Psoas muscle (tissue), 8 donors: ENCODE measurements at places on chromosomes 12 and 14. TPM values are rescaled to one million over a fixed set of nuclear protein-coding genes. Genes with fewer than 3 reads are reported as not detected.

GRCh38 chr12:4736091-4736490 is 15.9 kb downstream of the GALNT8 start:
- H3K36me3 ChIP-seq = no peaks in the 10 kb centered on the region
- no peak overlapping the region for H3K4me3 ChIP-seq
- H3K27me3 ChIP-seq = peaks cover 5% of the 10 kb centered on the region
- no peaks in the 10 kb centered on the region for H3K4me1 ChIP-seq
- H3K27ac ChIP-seq = no peak overlapping the region

DNA sequence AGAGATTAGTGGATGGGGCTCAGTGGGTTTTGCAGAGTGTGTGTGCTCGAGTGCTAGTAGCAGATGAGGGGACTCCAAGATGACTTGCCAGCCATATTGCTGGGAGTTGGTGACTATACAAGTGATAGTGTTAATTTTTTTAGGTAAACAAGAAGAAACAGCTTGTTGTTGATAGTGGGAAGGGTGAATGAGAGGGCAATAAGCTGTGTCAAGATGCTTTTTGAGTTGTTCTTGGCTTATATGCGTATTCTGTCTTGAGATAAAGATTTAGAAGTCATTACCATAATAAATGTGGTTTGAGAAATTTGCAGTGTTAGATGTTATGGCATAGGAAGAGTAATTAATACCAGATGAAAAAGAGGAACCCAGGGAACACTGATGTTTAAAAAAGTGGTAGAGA is 75.3 kb downstream of the RCOR1 start:
- H3K27ac ChIP-seq = no peak overlapping the region
- no peaks in the 10 kb centered on the region for H3K27me3 ChIP-seq
- no peak for DNase-seq
- no peaks in the 10 kb centered on the region for H3K4me1 ChIP-seq
- H3K4me3 ChIP-seq = no peak overlapping the region

DNA sequence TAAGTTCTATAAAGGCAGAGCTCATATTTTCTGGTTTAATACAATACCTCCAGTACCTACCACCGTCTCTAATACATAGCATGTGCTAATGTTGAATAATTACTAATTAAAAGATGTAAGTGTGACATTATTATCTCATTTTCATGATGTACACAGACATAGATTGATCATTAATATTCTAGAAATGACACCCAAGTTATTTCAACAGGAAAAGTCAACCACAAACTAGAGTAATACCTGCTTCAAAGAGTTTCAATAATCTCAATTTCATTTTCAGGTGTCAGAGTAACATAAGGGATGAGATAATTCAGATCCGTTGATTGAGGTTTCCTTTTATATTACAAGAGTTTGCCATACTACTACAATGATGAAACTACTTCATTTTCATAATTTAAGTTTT is 388.9 kb downstream of the SOX5 start:
- DNase-seq = no peak
- no peak overlapping the region for H3K4me3 ChIP-seq
- H3K27me3 ChIP-seq = no peaks in the 10 kb centered on the region
- no peaks in the 10 kb centered on the region for H3K36me3 ChIP-seq

GRCh38 chr12:87338681-87339080 is 690.5 kb downstream of the C12orf50 start:
- no peak overlapping the region for H3K27ac ChIP-seq
- H3K4me3 ChIP-seq = no peak overlapping the region
- H3K36me3 ChIP-seq = no peaks in the 10 kb centered on the region
- no peak for DNase-seq
- H3K4me1 ChIP-seq = no peaks in the 10 kb centered on the region
- no peaks in the 10 kb centered on the region for H3K27me3 ChIP-seq

The TCL1B gene
- total RNA-seq = not detected

The RNF41 gene
- total RNA-seq = 28.1 TPM

DNA sequence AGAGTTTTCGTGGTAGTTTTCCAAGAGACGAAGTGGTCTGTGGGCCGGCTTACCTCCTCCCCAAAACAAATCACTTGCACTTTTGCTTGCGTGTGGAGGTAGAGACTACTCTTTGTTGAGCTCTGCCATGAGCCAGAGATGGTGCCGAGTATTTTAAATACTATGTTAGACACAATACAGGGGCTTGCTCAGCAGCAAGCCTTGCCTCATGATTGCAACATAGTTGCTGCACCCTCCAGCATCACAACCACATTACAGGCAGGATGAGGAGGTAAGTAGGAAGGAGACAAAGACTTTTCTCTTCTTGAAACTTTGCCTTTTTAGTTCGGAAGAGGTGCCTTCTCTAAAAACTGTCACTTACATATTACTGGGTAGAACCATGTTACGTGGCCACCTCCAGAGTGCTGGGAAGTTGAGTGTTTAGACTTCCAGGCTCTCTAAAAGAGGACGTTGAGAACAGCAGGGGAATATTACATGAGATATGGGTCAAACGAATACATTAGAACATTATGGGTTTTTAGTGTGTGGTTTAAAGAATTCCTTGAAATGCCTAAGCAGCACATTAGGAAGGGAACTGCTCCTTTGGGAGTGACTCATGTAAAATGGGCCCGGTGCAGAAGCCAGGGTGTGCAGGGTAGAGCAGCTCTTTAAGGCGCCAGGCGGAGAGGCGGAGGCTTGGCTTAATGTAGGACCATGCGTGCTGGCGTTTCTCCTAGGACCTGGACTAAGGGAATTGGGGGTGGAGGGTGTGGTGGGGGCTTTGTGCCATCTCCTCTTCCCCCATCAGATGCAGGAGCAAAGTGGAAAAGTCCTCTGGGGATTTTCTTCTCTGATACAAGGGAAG is 110.6 kb upstream of the PRMT8 start:
- no peak overlapping the region for H3K4me3 ChIP-seq
- H3K27ac ChIP-seq = no peak overlapping the region
- H3K36me3 ChIP-seq = no peaks in the 10 kb centered on the region
- no peak for DNase-seq
- H3K4me1 ChIP-seq = no peaks in the 10 kb centered on the region
- no peaks in the 10 kb centered on the region for H3K27me3 ChIP-seq

The ZC2HC1C gene
- 6.4 TPM for total RNA-seq

DNA sequence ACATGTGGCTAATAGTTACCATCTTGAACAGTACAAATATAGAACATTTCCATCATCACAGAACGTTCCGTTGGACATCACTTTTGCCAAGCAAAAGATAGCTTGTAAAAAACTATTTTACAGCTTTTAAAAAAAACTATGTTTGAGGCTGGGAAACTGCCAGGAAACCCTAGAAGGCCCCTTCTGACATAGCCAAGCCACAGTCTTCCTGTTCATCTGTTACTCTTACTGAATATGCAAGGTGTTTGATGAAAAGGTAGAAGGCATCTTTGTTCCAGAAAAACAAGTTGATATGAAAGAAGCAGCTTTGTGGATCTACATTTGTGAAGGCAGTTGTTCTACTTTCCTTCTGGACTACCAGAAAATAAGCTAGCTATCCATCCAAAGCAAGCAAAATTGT is 23.6 kb upstream of the WNK1 start:
- H3K27me3 ChIP-seq = no peaks in the 10 kb centered on the region
- no peaks in the 10 kb centered on the region for H3K36me3 ChIP-seq
- no peak overlapping the region for H3K4me3 ChIP-seq
- H3K4me1 ChIP-seq = no peaks in the 10 kb centered on the region
- DNase-seq = no peak

GRCh38 chr12:123794027-123794426 is 31.9 kb downstream of the DNAH10 start:
- H3K4me1 ChIP-seq = no peaks in the 10 kb centered on the region
- no peak overlapping the region for H3K4me3 ChIP-seq
- peaks cover 3% of the 10 kb centered on the region for H3K27me3 ChIP-seq

DNA sequence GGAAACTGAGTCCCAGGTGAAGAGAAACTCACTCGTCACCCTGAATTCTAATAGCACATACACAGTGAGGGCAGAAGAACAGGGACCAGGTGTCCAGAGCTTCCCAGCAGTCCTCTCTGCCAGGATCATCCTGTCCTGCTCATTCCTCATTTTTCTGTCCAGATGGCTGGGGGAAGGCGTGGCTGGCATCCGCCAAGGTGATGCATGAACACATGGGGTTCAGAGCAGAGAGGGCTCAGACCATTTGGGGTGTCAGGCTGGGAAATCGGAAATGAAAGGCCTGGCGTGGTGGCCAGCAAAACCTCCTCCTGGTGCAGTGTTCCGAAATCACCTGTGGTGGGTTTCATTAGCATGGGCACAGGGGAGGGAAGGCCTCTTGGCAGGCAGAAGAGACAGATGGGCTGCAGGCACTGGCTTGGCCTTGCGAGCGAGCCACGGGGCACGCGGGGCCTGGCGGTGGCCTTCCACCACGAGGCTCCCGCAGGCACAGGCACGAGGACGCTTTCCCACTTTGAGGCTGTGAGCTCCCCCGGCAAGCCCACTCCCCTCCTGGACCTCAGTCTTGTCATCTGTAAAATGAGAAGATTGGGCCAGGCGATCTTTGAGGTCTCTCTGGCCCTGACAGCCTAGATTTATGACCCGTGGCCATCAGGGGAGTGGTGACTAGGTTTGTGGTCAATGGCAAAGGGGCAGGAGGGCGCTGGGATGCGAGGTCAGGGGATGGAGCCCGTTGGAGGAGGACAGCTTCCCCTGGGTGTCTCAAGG is 68.5 kb downstream of the TSPAN9 start:
- no peaks in the 10 kb centered on the region for H3K27me3 ChIP-seq
- H3K27ac ChIP-seq = no peak overlapping the region
- no peak overlapping the region for H3K4me3 ChIP-seq
- peaks cover 37% of the 10 kb centered on the region for H3K4me1 ChIP-seq
- H3K36me3 ChIP-seq = no peaks in the 10 kb centered on the region
- DNase-seq = no peak

DNA sequence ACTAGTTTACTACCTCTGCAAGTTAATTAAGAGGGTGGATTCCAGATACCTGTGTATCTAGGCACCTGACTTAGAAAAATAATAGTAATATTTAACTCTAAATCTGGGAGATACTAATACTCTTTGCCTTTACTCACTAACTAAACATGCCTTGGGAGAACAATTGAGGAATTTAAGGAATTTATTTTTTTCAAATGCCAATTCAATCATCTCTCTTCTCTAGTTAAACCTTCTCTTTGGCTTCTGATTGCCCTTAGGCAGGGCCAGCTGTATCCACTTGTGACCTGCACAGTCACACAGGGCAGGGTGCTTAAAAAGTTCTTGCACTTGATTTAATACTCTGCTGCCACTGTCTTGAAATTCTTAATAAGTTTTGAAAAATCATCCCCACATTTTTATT is 142.4 kb downstream of the PLCZ1 start:
- H3K36me3 ChIP-seq = no peaks in the 10 kb centered on the region
- no peaks in the 10 kb centered on the region for H3K27me3 ChIP-seq
- H3K27ac ChIP-seq = no peak overlapping the region
- no peak overlapping the region for H3K4me3 ChIP-seq

DNA sequence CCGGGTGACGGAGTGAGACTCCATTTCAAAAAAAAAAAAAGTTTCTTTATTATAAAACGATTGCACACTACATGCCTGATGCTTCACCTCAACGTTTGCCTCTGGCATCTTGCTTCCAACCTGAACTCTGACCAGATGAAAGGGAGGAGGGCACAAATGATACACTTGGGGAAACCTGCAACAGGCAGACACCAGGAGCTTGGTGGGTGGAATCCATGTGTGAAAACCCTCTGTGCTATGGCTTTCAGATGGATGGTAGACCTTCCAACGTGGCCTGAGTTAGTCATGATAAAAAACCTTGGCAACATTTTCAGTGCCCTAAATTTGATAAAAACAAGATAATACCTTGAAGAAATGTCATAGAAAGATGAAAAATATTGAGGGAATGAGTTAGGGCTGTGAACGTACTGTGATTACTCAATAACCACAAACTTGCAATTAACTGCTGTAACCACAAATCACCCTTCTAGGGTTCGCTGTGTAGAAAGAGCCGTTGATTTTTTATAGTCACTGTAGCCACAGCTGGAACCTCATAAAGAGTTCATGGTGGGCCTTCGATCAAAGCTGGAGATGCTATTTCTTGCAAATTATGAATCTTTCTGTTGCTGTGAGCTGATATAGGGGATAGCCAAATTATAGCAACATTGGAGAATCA is 26.1 kb upstream of the GZMB start:
- no peaks in the 10 kb centered on the region for H3K4me1 ChIP-seq
- H3K36me3 ChIP-seq = no peaks in the 10 kb centered on the region
- no peak overlapping the region for H3K4me3 ChIP-seq

The AQP2 gene
- total RNA-seq = not detected

DNA sequence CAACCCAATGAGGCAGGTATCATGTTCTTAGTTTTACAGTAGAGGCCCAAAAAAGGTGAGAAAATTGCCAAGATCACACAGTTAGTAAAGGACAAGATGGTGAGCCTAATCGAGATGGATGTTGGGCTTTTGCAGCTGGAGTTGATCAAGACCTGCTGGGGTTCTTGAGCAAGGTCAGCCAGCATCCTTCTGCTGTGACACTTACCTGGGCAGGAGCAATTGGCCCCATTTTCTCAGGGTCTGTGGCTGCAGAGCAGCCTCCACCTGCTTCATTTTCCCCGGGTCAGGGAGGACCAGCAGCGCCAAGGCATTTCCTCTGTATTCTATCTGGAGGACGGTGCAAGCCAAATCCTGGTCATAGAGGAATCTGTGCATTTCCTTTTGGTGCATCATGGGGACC is 6.5 kb downstream of the SERPINA11 start:
- no peak overlapping the region for H3K4me3 ChIP-seq
- H3K27me3 ChIP-seq = no peaks in the 10 kb centered on the region
- no peaks in the 10 kb centered on the region for H3K4me1 ChIP-seq
- H3K27ac ChIP-seq = no peak overlapping the region

The CLEC9A gene
- not detected for total RNA-seq

- no peaks in the 10 kb centered on the region for H3K4me1 ChIP-seq
- H3K4me3 ChIP-seq = no peak overlapping the region
- H3K36me3 ChIP-seq = no peaks in the 10 kb centered on the region
- H3K27me3 ChIP-seq = no peaks in the 10 kb centered on the region
- DNase-seq = no peak
- no peak overlapping the region for H3K27ac ChIP-seq
Measured at GRCh38 chr12:100699209-100699608, 95.4 kb upstream of the ANO4 start.

GRCh38 chr12:64616201-64616600 is 5.9 kb downstream of the RASSF3 start:
- peaks cover 5% of the 10 kb centered on the region for H3K4me1 ChIP-seq
- H3K36me3 ChIP-seq = no peaks in the 10 kb centered on the region
- DNase-seq = no peak
- H3K4me3 ChIP-seq = no peak overlapping the region

- no peak overlapping the region for H3K4me3 ChIP-seq
- no peaks in the 10 kb centered on the region for H3K36me3 ChIP-seq
- no peak overlapping the region for H3K27ac ChIP-seq
- no peak for DNase-seq
Measured at GRCh38 chr12:28135801-28136439, 54.3 kb upstream of the CCDC91 start.

DNA sequence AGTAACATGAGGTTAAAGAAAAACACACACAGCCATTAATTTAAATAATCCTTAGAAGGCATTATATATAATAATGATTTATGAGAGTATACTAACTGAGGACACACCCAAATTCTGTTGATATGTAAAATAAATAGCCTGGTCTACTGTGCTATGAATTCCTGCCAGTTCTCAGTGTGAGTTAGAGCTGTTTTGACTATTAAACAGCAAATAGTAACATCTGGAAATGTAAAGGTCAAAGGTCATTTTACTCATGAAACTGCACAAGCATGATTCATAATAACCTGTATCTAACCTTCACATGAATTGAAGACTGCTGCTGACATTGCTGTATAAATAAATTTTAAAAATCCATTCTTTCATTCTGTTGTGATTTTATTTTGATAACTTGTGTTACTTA is 966.7 kb downstream of the SLC6A15 start:
- H3K27ac ChIP-seq = no peak overlapping the region
- no peaks in the 10 kb centered on the region for H3K36me3 ChIP-seq
- no peaks in the 10 kb centered on the region for H3K4me1 ChIP-seq
